ENCODE measurements at places on chromosomes 13 and 19.

DNA sequence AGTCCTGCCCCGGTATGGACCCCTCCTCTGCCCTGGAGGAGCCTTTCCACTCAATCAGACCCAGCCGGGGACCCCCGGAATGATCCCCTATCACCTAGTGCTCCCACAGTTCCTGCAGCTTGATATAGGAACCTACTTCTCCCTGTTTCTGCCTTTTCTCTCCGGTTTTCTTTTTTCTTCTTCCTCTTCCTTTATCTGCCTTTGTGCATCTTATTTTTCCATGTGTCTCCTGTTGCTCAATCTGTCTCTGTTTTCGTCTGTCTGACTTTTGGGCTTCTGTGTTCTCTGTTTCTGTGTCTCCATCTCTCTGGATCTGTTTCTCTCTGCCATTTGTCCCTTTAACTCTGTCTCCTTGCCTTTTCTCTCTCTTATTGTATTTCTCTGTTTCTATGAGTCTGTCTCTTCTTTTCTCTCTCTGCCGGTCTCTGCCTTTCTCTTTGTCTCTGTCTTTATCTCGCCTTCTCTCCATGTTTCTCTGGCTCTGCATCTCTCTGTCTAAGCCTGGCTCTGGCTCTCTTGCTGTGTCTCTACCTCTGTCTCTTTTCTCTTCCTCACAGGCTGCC lies 10.0 kb downstream of the MEGF8 start:
- DNase-seq: no peak

- no peak for DNase-seq
Measured at GRCh38 chr19:10295305-10295846, 5.6 kb downstream of the ICAM5 start.

DNA sequence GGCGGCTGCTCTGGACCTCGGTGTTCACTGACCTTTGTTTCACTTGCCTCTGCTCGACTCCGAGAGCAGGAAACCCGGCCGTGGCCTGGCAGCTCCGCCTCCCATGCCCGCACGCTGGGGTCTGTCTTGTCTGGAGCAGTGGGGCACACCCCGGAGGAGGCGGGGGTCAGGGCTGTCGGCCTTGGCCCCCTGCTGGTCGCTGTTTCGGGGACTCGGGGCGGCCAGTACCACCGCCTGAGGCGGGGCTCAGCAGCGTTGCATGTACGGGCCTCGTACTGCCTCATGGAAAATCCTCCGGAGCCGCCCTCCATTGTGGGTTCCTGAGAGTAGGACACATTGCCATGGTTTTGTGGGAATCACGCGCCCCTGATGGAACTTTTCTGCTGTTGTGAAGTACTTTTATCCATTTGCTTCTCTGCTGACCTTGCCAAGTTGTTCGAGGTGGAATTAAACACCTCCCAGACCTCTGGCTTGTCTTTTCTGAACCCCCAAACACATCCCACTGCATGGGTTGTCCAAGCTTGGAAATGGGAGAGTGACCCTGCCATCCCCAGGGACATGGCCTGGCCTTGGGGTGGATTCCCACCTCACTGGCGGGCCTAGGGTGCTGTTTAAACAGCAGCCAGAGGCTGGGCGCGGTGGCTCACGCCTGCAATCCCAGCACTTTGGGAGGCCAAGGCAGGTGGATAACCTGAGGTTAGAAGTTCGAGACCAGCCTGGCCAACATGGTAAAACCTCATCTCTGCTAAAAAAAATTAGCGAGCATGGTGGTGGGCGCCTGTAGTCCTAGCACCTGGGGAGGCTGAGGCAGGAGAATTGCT lies 5.5 kb upstream of the NDUFS7 start:
- DNase-seq: no peak

DNA sequence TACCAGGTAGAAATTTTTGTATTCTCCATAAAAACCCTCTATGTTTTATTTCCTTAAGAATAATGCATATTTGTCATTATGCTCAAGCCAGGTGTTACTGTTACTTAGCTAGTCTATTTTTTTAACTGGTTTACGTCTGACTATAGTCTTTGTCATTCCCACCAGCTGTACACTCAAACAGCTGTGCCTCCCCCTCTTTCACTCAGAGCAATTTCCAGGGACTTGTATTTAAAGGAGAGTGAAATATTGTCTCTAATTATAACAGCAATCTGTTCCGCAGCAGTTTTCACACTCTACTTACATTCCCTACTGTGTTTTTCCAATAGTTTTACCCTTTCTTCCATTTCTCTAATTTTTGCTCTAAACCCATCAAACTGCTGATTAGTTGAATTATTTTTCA lies 813.6 kb upstream of the MIR17HG start:
- DNase-seq: no peak

GRCh38 chr13:26012995-26013394 lies 38.8 kb downstream of the SHISA2 start:
- no peak for DNase-seq

DNA sequence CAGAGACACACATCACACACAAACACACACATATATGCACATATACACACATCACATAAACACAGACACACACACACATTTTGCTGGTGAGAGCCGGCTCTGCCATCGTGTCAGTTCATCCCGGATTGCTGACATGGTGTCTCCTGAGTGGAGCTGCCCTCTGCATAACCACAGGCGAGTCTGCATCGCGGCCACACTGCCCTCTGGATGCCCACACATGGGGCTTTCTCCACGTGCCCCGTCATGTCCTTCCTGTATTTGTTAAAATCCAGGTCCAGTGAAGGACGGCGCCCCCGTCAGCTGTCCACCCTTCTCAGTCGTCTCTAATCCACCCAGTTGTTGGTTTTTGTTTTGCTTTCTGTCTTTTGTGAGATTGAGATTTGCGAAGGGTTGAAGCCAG lies 52.6 kb upstream of the F7 start:
- DNase-seq: no peak

DNA sequence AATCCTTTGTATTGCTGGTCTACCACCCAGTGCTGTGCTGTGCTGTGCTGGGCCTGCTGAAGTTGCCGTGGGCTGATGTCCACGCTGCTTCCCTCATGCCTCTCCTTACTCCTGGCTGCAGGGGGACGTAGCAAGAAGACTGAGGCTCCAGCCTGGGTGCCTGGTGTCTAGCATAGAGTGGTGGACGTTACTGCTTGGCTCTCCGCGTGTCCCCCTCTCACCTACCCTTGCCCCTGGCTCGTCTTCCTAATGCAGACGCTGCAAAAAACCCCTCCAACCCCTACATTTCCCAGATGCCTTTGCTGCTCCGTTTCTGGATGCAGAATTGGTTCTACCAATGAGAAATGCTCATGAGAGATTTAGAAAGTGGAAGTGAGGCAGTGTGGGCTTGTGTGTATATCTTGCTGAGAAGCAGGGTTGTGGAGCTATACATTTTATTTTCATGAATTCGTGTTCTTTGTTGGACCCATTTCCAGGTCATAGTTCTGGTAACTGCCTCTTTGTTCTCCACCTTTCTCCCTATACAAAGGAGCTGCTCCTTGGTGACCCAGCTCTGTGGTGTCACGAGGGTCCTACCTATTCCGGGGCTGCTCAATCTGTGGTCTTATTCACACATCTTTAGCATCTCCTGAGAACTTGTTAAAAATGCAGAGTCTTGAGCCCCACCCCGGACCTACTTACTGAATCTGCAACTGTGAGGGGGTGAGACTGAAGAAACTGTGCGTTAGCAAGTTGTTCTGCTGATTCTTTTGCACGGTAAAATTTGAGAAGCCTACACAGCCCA lies 7.9 kb upstream of the DENND1C start:
- no peak for DNase-seq

DNA sequence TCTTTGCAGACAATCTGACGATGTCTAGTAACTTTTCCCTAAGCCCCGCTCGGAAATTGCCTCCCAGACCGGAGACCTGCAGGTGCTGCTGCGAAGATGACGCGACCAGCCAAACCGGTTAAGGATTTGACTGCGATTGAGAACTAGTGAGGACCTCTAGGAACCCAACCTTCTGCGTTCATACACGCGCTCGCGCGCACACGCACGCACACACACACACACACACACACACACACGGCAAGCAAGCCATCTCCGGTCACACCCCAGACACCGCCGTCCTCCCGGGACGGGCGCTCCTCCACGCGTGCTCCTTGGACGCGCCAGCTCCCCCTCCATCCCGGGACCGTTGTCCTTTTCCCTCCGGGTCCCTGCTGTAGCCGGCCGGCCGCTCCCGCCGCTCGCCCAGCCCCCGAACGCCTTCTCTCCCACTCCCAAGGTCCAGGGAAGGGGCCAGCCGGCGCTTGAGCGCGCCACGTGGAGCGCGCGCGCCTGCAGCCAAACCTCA lies 1.2 kb downstream of the TBC1D4 start:
- DNase-seq: peak; percentile 29

DNA sequence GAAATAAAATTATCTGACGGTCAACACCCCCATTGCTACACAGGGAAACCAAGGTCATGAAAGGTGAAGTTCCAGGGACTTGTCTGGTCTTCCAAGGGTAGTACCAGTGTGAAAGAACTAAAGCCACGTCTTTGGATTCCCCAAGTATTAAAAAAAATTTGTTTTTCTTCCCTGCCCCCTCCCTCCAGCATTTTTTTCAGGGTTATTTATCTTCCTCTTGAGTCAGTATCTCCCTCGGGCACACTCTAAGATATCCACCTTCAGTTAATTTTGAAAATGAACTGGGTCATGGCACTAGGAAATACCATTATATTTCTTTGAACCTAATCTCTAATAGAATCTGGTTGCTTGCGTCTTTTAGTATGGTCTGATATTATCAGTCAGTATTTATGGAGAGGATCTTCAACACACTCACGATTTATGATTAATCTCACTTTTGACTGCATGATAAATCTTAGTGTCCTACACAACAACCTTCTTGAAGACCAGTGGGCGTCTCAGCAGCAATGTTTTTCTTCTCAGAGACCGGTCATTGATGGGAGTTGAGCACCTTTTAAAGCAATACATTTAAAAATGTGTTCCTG lies 9.1 kb downstream of the ATP8A2 start:
- no peak for DNase-seq

- DNase-seq: peak; percentile 75
Measured at GRCh38 chr19:49151267-49152118, 3.7 kb downstream of the HRC start.

DNA sequence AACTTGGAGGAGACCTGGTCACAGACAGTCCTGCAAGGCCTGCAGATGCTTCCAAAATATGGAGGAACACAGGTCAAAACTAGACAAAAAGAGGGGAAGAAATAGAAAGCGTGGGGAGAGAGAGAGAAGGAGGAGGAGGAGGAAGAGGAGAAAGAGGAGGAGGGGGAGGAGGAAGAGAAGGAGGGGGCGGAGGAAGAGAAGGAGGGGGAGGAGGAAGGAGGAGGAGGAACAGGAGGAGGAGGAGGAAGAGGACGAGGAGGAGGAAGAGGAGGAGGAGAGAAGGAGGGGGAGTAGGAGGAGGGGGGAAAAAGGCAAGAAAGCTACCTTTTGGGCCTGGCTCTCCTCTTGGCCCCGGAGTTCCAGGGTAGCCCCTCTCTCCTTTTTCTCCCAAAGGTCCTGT lies 105.8 kb downstream of the COL4A1 start:
- DNase-seq: no peak

DNA sequence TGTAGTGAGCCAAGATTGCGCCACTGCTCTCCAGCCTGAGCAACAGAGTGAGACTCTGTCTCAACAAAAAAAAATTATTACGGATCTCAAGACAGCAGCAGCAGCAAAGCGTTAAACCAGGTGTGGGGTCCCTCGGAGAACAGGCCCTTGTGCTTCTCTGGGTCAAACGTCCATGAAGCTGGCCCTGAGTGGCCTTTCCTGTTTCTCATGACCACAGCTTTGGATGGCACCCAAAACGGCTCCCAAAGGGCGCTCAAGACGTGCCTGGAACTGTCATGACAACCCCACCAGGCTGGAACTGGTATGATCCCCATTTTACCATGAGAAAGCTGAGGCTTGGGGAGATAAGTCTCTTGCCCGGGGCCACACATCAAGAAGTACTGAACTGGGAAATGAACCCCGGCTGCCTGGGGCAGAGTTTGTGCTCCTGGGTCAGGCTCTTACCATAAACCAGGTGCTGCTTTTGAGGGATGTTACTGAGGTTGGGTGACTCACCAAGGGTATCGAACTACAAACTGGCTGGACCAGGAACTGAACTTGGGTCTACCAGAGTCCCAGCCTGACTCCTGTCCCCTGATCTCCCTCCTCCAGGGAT lies 11.6 kb upstream of the SAMD1 start:
- no peak for DNase-seq

DNA sequence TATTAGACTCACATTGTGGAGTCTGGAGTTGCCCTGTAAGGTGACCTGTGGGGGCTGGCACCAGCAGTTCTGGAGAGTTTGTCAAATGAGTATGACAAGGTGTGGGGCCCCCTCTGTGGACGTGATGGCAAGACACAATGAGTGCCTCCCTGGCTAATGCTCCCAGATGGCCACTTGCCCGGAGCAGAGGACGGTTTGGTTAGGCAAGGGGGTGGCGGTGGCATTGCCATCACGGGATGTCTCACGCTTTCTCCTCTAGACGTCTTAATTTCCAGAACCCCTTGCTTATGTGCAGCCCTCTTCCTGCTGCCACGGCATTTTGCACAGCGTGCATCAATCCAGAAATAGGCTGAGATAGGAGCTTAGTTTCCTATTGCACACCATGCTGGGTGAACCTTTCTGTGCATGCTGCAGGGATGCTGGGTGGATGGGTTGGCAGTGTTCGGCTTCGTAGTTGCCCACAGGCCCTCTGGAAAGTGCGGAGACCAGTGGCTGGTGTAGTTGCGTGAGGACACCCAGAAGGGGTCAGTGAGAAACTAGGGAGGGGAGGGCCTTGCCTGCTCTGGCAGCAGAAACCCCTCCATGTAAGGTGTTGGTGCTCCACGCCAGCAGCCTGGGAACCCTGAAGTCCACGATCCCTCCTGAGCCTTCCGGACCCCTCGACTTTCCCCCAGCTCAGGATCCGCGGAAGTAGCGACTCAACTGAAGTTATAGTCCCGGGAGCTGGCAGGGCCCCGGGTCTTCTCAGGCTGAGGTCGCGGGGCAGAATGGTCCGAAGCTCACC lies 18.1 kb upstream of the LRP3 start:
- DNase-seq: no peak

- no peak for DNase-seq
Measured at GRCh38 chr13:71877256-71877653, 10.3 kb upstream of the DACH1 start.

DNA sequence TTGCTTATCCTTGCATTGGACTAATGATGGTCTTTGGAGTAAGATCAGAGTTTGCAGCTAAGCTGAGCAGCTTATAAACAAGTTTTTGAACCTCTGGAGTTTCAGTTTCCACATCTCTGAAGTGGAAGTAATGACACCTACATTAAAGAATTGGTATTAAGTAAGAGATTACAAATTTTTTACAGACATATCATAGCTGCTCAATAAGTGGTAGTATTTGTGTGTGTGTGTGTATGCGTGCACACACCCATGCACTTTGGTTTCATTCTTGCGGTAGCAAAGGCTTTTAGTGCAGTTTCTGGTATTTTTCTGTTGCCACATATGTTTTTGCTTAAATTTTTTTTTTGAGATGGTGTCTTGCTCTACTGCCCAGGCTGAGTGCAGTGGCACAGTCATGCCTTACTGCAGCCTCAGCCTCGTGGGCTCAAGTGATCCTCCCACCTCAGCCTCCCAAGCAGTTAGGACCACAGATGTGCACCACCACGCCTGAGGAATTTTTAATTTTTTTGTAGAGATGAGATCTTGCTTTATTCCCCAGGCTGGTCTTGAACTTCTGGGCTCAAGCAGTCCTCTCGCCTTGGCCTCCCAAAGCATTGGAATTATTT lies 4.5 kb downstream of the NAA16 start:
- DNase-seq: no peak
